ENCODE measurements at places on chromosomes 6 and 20.

- DNase-seq: no peak
Observed at GRCh38 chr20:15756754-15757115, 816.5 kb downstream of the KIF16B start.

DNA sequence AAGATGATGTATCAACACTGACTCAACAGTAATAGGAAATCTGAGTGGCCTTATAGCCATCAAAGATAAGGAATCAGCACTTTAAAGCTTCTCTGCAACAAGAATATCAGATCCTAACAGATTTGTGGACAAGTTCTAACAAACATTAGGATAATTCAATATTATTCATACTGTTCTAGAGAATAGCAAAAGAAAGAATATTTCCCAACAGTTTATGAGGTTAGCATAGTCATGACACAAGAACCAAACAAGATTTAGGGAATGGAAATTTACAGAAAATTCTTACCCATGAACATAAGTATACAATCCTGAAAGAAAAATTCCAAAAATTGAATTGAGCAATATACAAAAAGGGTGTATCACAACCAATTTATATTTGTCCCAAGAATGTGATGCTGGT is 64.3 kb upstream of the BTBD3 start:
- no peak for DNase-seq

GRCh38 chr6:135145063-135145800 is 35.9 kb upstream of the MYB start:
- DNase-seq: peak; percentile 10

- DNase-seq: no peak
Observed at GRCh38 chr20:24722586-24722985, 226.5 kb upstream of the CST7 start.

- DNase-seq: no peak
Observed at GRCh38 chr6:152954443-152954842, 28.4 kb downstream of the FBXO5 start.

- DNase-seq: no peak
Observed at GRCh38 chr6:33312361-33313104, 1.3 kb downstream of the TAPBP start.

DNA sequence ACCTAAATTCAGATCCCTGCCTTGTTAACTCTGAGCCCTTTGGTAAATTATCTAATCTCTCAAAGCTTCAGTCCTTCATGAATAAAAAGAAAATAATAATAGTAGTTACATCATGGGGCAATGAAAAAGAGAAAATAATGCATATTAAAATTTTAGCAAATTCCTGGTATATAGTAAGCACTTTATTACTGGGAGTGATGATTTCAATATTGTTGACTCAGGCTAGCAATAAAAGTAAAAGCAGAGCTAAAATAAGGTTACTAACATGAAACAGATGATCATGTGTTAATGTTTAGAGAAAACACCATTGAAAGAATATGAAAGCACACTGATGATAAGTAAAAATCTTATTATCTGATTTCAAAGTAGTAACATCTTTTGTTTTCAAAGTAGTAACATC is 13.6 kb downstream of the GINS1 start:
- DNase-seq: no peak

GRCh38 chr20:49989234-49990065 is 6.7 kb downstream of the SNAI1 start:
- DNase-seq: no peak

DNA sequence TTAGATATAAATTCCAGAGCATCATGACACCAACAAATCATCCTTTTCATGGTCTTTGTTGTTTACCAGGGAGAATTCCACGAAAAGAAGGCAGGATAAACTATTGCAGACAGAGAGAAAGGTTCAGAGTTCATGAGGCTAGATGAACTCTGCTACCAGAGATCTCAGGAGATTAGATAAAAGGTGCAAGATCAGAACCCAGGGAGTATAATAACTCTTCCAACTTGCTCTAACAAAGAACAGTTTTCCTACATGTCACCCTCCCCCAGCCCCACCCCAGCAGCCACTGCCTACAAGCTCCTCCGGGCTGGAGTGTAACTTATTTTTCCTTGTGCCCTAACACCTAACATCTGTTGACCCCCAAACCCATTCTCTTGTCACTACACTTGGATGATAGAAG is 13.9 kb upstream of the CITED2 start:
- DNase-seq: no peak
